ENCODE measurements at places on chromosomes 1 and 21. TPM values are rescaled to one million over a fixed set of nuclear protein-coding genes. Genes with fewer than 3 reads are reported as not detected.

Gene SLAMF7
- 13.3 TPM for total RNA-seq

Gene TMPRSS3
- total RNA-seq, result 1.2 TPM

Gene AQP10
- total RNA-seq, result not detected

Gene ATF6
- total RNA-seq, result 10.5 TPM

Gene LRRC41
- 25.5 TPM for total RNA-seq

Gene SEC22B
- total RNA-seq, result 23.4 TPM

Gene SLC9C2
- total RNA-seq, result not detected

Gene B3GALT5
- not detected for total RNA-seq

Gene LHX8
- not detected for total RNA-seq

Gene GORAB
- total RNA-seq, result 26.1 TPM

Gene LRRC53
- total RNA-seq, result not detected

Gene CDK18
- 4.3 TPM for total RNA-seq

Gene IGSF5
- not detected for total RNA-seq

Gene SV2A
- 3.3 TPM for total RNA-seq

Gene COL24A1
- not detected for total RNA-seq

Gene TDRD5
- total RNA-seq, result not detected

Gene CD53
- total RNA-seq, result 205 TPM

Gene RUNX3
- total RNA-seq, result 423 TPM

Gene PCSK9
- not detected for total RNA-seq

Gene KCNJ6
- not detected for total RNA-seq

Gene CFAP57
- not detected for total RNA-seq

Gene EXTL1
- 0.11 TPM for total RNA-seq

Gene PAQR6
- 2.8 TPM for total RNA-seq

Gene INAVA
- not detected for total RNA-seq

Gene PYHIN1
- 16.0 TPM for total RNA-seq

Gene BSND
- not detected for total RNA-seq

Gene HSD3B2
- total RNA-seq, result not detected

Gene ST6GALNAC5
- total RNA-seq, result not detected

Gene CFHR3
- not detected for total RNA-seq
